ENCODE measurements at places on chromosomes 3 and 15. TPM values are rescaled to one million over a fixed set of nuclear protein-coding genes. Genes with fewer than 3 reads are reported as not detected.

GRCh38 chr15:67997996-67998395 is 56.1 kb upstream of the PIAS1 start:
- DNase-seq, result no peak

- DNase-seq, result no peak
These were observed 8.6 kb downstream of the OXSR1 start for GRCh38 chr3:38173834-38174418.

GRCh38 chr15:31265871-31266711 is 60.5 kb upstream of the KLF13 start:
- DNase-seq, result peak; percentile 49

DNA sequence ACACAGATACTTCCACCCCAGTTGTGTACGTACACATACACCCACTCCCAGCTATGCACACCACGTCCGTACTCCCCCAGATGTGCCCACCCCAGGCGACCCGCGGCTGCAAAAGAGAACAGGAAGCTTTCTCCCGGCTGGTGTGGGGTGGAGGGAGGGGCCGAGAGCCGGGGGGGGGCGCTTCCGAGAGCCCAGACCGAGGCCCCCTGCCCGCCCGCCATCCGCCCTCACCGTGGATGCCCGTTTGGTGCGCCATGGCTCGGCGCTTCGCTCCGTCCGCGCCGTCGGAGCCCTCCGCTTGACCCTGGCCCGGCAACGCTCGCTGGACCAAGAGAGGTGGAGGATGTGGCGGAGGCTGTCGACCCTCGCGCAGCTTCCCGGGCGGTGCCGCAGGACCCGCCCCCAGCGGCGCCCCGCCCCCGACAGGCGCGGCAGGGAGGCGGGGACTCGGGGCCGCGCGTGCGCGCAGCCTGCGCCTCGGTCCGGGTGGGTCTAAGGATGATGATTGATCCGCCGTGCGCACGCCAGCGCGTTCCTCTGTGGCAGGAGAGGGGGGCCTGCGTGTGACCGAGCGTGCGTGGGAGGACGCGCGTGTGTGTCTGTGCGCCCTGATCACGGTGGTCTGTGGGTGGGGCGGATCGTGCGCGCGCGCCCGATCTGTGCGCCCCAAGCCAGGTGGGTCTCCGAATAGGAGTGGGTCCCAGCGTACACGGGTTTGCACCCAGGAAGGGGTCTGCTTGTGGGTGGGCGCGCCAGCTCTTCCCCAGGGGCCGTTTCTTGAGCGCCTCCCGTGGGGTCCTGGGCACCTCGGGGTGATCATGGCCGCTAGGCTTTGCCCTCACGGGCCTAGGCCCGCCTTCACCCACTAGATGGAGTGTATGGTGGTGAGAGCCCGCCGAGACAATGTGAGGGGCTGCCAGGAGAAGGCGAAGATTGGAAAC is at the start of gene TWF2:
Gene TWF2, minus strand, starts transcription at position 398 of the 941 bp plus-strand sequence. Its CDS starts 142 bp downstream, at position 256.
- peak; percentile 95 for DNase-seq

GRCh38 chr15:72044956-72045355 is 73.0 kb downstream of the MYO9A start:
- DNase-seq, result no peak

DNA sequence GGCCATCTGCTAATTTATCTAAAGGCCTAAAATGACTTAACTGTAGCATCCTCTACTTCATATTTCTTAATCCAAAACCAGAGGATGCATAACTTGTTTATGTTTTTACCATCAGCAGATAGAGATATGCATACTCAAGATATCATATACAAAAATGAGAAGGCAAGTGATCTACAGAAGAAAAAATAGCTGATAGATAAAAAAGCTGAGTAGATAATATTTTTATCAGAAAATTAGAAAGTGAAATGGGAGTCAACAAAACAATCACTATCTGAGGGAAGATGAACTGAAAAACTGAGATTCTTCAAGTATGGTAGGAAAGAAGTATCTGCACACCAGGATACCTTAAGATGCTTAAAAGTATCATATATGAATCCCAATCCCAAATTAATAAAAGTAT is 25.4 kb downstream of the DYNC1LI1 start:
- DNase-seq, result no peak

- DNase-seq, result no peak
These were observed 178.3 kb upstream of the PLSCR5 start for GRCh38 chr3:146783446-146783845.

DNA sequence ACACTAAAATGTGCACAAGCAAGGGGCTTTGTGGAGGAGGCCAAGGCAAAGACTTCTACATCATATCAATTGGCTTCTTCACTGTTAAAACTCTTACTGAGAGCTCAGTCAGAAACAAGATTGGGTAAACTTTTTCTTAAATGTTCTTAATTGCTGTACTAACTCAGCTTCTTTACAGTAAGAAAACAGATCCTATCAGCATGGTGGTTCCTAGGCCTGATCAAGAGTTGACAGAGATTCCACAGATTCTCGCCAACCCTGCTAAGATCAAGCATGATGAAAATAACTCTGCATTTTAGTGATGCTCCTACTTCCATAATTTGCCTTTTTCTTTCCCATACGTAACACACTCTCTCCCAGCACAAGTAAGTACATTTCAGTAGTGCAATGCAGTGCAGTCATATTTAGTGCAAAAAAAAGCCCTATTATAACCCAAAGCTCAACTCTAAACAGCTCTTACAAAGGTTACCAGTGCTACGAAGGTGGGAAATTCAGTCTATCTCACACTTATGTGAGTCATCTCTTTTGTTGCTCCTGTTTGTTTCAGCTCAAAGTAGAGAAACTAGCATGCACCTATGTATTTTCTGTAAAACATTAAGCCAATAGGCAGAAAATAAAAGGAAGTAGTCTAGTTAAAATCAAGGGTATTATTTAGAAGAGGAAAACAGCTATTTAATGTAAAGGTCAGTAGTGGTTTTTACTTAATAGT is 29.9 kb downstream of the TIGIT start:
- no peak for DNase-seq

- DNase-seq, result no peak
These were observed 56.6 kb upstream of the ADPGK start for GRCh38 chr15:72840114-72840513.

DNA sequence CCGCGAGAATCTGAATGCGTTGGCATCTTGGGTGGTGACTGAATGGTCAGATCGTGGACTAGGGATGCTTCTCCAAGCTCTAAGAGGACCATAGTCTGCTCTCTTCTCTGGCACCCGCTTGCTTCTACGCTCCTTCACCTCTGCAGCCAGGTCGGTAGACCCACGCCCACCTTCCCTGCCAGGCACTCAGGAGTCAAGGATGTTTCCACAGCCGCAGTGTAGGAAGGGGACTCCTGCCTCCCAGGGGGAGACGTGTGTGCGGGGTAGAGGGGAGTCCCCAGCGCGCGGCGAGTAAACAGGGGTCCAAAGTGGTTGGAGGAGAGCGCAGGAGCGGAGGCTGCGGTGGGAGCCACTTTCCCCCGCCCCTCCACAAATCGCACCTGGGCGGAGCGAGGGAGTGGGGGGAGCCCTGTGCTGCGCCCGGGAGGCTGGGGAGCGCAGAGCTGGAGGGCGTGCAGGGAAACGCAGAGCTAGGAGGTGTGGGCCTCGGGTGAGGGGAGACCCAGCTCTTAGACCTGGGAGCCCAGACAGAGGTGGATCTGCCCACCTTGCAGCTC is 1.7 kb downstream of the LRRC3B start:
- DNase-seq, result no peak

GRCh38 chr3:112253301-112253971 is 40.6 kb downstream of the SLC9C1 start:
- no peak for DNase-seq

DNA sequence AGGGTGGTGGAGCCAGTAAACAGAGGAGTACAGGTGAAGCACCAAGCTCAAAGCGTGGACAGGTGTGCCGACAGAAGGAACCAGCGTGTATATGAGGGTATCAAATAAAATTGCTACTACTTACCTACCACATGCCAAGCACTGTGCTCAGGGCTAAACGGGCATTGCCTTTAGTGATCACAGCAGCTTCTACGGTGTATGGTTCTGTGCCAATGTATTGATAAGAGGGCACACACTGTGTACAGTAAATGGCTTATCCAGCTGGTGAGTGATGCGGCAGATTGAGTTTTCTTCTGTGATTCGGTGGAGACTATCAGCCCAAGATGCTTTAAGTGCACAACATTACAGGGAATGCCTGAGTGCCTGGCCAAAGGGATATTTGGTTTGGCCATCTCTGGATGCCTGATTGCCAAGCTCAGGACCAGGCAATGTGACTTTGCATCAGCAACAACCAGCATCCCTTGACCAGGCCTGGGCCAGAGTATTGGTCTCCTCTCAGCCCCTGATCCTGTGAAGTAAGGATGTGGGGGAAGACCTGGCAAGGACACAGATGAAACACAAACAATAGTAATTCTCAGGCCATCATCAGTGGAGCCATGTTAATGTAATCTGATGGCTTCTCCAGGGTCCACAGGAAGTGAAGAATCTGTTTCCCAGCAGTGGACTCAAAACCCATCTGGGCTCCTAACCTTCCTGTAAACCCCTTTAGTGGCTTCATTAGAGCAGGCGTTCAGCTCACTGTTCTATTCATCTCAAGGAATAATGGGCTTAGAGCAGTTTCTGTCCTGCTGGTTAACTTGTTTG is 14.1 kb downstream of the STARD5 start:
- no peak for DNase-seq

DNA sequence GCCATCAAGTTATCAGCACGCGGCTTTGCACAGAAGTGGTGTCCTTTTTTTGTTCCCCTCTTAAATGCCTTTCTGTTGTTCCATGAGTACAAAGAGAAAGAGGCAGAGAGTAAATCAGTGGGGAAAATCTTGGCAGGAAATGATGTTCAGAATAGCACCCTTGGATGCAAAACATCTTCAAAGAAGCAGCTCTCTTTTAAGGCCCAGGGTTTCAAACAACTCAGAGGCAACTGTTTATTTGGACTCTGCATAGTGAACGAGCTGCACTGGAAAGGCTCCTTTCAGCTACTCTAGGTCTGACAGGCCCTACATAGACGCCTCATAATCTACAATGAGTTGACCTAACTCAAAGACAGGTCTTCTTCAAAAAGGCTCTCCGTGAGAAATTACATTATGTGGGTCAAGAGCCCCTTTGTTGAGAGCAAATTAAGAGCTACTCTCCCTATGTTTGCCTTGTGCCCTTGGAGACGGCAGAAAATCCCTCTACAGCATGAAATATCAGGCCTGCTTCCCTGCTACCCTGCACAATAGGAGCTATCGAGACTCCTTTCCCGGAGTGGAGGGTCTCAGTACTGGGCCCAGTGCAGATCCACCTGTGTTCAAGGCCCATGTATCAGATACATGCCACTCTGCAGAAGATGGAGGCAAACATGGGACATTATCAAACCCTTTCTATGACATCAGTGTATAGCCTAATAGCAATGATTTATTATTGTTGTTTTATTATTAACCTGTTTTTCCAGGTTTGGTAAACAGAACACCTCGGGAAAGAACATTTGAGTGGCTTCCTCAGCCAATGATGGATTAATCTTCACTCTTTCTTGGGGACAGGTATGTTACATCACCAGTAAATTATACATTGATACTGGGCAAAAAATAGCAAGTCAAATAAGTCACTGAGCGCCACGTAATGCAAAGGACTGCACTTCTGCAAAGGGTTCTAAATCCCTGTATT is 53.1 kb downstream of the HEG1 start:
- DNase-seq, result no peak

- no peak for DNase-seq
These were observed 683.8 kb upstream of the NR2F2 start for GRCh38 chr15:95646484-95647273.

- no peak for DNase-seq
These were observed 4.7 kb upstream of the COPB2 start for GRCh38 chr3:139394116-139394515.

DNA sequence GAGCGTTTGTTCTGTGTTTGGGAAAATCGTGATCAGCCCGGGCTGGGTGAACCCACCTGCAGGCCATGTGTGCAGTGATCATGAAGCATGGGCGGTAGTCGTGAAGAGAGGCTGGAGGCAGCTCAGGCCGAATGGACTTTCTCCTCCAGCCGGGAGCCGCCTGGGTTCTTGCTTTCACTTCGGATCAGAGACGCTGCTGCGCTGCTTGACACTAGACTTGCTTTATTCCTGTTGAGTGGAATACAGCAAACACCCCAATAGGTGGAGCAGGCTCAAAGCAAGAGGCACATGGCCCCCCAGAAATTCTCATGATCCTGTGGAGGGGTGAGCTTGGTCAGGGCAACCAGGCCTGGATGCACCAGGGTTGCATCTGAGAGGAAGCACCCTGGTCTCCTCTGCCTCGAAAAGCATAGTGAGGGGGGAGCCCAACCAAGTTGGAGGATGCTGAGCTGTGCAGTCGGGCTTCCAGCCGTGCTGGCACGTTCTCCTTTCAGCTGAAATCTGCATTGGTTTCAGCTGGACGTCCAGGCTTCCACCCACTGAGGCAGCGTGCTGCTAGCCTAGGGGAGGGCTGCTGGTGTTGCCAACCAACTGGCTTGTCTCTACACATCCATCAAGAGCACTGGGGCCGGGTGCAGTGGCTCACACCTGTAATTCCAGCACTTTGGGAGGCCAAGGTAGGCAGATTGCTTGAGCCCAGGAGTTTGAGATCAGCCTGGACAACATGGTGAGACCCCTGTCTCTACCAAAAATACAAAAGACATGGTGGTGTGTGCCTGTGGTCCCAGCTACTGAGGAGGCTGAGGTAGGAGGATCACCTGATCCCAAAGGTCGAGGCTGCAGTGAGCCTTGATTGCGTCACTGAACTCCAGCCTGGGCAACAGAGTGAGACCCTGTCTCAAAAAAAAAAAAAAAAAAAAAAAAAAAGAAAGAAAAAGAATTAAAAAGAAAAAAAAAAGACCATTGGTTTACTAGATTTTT is 2.8 kb upstream of the NRROS start:
- no peak for DNase-seq

DNA sequence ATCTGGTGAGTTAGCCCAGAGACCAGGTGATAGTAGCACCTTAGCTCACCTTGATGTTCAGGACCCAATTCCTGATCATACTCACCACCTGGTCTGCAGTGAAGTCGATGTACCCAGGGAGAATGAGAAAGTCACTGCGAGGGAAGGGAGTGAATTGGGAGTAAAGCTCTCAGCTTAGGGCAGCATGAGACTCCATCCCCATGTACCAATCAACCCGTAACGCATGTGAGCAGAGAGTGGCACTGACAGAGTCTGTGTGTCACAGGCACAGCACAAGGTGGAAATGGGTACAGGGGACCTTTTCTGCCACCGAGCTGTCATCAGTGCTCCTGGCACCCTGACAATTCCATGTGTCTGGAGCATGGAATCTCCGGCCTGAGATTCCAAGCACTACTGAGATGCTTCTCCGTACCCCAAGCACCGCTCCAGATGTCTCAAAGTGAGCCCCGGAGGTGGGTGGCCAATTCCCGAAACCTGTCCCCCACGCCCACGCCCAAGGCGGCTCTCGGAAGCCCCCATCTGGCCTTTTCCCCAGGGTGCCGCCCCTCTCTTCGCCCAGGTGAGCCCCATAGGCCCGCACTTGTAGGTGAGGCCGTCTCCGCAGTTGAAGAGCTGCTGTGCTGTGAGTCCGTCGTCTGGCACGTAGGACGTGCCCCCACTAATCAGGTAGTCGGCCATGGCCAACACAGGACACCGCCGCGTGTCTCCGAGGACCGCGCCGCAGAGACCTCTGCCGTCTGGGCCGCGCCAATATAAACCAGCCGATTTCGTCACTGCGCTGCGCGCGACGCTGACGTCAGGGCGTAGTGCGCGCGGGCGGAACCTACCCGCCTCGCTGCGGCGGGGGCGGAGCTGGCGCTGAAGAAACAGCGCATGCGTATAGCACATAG is at the start of gene IMPDH2:
Gene IMPDH2, minus strand, starts transcription at position 726 of the 890 bp plus-strand sequence. Its CDS starts 48 bp downstream, at position 678.
- DNase-seq, result peak; percentile 99

Gene ETV5
- total RNA-seq, result 25.0 TPM

Gene BCHE
- total RNA-seq, result 4.1 TPM

Gene NOX5
- 0.19 TPM for total RNA-seq

Gene HEXA
- 130 TPM for total RNA-seq

Gene STRA6
- not detected for total RNA-seq

Gene COL8A1
- total RNA-seq, result 18.5 TPM

Gene NME9
- not detected for total RNA-seq

Gene TMC3
- total RNA-seq, result not detected

Gene KCNMB2
- not detected for total RNA-seq

Gene SKOR1
- total RNA-seq, result 0.26 TPM

Gene FGF7
- total RNA-seq, result 175 TPM

Measured in mesenteric fat pad (tissue), 1 donor.